ENCODE measurements at places on chromosomes 3 and 15.
A peak's percentile ranks its signal among the peaks of the same experiment; 100 is the strongest.

DNA sequence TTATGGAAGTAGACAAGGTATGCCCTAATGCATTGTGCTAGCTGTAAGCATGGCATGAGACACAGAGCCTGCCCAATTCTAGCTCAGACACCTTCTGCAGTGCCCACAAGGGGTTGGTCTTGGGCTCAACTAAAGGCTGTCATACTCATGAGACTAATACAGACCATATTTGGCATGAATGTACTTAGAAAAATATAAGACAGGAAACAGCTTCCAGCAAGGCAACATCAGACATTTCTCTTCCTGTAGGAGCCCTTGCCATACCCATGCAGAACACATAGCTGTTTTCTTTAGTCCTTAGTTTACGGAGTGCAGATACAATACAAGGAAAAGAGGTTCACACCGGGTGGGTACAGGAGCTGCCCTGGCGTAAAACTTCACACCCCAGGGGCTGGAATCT, 30.5 kb upstream of the NR1I2 start:
- no peak for DNase-seq

DNA sequence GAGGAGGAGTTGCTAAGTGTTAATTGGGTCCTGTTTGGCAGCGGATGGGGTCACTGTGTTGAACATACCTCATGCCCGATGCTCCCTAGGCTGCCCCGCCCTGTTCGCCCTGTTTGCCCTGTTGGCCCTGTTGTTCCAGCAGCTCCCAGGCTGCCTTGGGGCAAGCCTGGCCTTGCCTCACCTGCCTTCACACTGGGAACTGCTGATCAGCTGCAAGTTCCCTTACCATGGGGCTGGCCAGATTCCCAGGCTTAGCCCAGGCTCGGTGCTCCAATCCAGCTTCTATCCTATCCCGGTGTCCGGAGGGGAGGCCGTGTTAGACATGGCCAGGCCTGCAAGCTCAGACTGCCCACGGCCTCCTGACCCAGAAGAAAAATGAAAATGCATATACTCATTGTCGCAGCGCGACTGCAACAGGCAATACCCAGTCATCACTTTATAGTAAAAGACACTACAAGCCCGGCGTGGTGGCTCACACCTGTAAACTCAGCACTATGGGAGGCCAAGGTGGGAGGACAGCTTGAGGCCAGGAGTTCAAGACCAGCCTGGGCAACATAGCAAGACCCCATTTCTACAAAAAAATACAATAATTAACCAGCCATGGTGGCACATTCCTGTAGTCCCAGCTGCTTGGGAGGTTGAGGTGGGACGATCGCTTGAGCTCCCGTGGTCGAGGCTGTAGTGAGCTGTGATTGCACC, 42.9 kb upstream of the ZNF710 start:
- DNase-seq, result no peak

DNA sequence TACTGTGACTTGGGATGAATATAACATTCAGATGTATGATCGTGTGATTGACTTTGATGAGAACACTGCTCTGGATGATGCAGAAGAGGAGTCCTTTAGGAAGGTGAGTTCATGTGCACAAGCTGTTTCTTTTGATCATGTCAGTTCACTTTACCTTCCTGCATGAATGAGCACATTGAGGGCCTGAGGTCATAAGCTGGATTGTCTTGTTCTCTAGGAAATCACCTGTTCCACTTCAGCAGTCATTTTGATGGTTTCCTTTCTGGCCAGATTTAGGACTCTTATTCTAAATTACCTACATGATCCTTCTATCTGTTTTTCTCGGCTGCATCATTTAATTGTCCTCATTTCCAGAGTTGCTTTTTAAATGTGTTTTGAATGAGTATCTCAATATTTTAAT, 4.1 kb downstream of the RCN2 start:
- no peak for DNase-seq

GRCh38 chr3:138608322-138609135, at the start of gene FAIM:
TSS of gene FAIM (plus strand) at chr3:138608771. CDS start at chr3:138619727, 10,956 bp downstream.
- DNase-seq, result peak; percentile 47

- DNase-seq, result no peak
Measured at GRCh38 chr3:106117490-106117858, 248.7 kb upstream of the CBLB start.

DNA sequence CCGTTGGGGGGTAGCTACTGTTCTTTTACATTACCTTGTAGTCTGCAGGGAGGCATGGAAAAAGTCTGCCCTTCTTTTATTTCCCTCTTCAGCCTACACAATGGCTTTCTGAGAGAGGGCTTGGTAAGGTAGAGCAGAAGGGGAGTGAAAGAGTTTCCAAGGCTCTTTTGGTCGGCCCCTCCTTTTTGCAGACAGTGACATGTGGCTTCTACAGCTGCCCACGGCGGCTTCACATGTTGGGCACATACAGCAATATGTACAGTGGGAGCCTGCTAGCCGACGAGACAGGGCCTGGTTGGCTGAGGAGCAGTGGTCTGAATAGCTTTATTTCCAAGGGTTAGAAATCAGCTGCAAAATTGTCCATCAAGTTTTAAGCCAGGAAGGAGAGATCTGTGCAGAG, 4.0 kb downstream of the INAFM2 start:
- DNase-seq, result no peak

- no peak for DNase-seq
Measured at GRCh38 chr3:4425707-4426106, 41.4 kb downstream of the SUMF1 start.

DNA sequence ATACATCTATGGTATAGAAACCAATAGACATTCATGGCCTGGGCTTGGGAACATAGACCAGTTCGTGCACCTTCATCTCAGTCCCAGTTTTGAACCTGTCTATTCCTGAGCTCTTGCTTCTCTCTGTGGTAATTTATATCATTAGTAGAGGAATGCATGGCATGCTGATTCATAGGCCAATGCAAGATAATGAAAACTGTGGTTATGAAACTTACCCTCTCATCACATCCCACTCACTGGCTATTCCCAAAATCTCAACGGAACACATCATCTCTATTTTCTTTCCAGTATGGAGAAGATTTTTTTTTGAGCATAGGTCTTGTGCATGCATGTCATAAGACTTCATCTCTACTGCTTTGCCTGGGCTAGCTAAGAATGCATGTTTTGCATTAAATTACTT, 18.7 kb upstream of the P2RY12 start:
- no peak for DNase-seq

GRCh38 chr3:84444726-84445521, 513.9 kb upstream of the CADM2 start:
- DNase-seq, result no peak

GRCh38 chr15:74451861-74452835, 8.8 kb downstream of the UBL7 start:
- DNase-seq, result no peak

GRCh38 chr3:72375237-72376076, 472.8 kb downstream of the SHQ1 start:
- peak; percentile 36 for DNase-seq

DNA sequence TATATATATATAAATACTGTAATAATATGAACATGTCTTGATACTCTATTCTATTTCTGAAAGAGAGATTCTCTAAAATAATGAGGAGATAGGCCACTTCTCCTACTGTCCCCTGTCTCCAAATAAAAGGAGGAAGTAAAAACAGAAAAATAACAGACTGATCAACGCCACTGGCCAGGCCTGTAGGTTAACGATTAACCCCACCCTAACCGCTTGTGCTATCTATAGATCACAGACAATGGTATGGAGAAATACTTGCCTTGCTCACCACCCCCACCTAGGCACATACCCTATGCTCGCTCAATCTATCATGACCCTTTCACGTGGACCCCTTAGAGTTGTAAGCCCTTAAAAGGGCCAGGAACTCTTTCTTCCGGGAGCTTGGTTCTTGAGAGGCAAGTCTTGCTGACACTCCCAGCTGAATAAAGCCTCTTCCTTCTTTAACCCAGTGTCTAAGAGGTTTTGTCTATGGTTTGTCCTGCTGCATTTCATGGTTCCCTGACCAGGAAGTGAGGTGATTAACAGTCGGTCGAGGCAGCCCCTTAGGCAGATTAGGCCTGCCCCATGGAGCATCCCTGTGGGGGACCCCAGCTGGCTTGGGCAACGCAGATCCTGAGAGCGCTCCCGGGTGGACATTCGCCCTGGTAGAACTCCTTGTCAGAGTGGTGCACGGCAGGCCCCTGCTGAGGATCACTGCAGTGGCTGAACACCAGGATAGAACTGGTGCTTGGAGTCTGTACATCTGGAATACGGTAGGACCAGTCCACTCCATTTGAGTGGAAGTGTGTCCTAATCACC, 521.8 kb upstream of the CNTN3 start:
- no peak for DNase-seq

- DNase-seq, result no peak
Measured at GRCh38 chr3:965826-966225, 127.0 kb upstream of the CNTN6 start.

DNA sequence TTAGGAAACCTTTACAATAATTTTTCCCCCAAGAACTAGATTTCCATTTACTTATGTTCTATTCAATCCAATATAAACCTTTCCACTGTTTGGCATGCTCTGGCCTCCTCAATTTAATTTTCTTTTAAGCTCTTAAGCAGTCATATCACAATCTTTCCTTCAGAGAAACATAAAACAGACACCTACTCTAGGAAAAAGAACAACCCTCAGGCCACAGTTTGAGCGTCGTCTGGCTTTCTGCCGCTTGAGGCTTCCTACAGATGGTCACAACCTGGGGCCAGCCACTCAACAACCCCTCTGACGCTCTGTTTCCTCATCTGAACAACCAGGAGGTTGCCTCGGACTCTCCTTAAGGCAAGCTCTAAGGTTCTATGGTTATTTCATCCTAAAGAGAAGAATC, 143.3 kb downstream of the ADAMTS17 start:
- DNase-seq, result no peak

- no peak for DNase-seq
Measured at GRCh38 chr15:55008421-55008820, 188.3 kb downstream of the RSL24D1 start.

DNA sequence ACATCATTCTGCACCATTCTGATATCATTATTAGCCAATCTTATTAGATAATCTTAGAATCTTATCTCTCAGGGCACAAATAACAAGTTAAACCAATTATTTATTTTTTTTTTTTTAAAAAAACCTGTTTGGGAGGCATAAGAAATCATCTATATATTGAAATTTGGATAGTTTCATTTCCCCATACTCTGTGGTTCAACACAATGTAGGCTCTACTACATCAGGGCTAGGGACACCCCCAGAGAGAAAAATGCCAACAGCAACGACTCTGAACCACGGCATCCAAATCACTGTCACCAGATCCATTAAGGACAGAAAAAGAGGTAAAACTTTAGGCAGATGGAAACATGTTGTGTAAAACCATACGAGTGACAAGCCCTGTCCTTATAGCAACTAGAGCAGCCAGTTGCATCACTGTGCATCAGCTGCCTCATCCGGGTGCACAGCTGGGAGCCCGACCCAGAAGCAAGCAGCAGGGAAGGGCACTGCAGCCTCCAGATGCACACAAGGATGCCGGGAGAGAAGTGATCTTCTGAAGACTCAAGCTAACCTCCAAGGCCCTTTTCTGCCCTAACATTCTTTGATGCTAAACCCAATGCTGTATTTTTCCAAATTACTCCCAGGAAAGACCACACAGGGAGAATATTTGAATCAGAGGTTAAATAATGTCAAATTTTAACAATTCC, 381.1 kb downstream of the CTNNB1 start:
- DNase-seq, result no peak

DNA sequence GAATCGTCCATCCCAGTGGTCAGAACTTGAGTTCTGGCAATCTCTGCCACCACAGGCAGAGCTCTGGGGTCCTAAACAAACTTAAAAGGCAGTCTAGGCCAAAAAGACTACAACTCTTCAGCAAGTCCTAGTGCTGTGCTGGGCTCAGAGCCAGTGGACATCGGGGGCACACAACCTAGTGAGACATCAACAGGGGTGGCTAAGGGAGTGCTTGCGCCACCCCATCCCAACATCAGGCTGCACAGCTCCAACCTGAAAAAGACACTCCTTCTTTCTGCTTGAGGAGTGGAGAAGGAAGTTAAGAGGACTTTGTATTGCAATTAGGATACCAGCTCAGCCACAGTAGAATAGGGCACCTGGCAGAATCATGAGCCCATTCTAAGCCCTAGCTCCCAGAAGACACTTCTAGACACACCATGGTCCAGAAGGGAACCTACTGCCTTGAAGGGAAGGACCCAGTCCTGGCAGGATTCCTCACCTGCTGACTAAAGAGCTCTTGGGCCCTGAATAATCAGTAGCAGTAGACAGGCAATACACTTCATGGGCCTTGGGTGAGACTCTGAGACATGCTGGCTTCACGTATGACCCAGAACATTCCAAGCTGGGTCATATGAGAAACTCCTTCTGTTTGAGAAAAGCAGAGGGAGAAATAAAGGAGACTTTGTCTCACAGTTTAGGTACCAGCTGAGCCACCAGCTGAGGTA, 72.0 kb downstream of the TFDP2 start:
- DNase-seq, result no peak

Measured in activated T-helper 1 cell treated with anti-CD3 and anti-CD28 coated beads, Interleukin-2, amount 50 U/mL, for 16 hours (primary cell).